Natural killer cell (primary cell): ENCODE measurements at places on chromosomes 6 and 20. TPM values are rescaled to one million over a fixed set of nuclear protein-coding genes. Genes with fewer than 3 reads are reported as not detected.

Gene CFAP61
- total RNA-seq, result 1.0 TPM

Gene TINAG
- total RNA-seq, result not detected

Gene IP6K3
- total RNA-seq, result not detected

Gene SLC22A23
- total RNA-seq, result 0.38 TPM

Gene KHDC1L
- not detected for total RNA-seq

Gene IL17A
- not detected for total RNA-seq

Gene SLC44A4
- total RNA-seq, result not detected

Gene PPP1R3D
- 6.7 TPM for total RNA-seq

Gene ZSCAN23
- total RNA-seq, result 0.55 TPM

Gene COL12A1
- not detected for total RNA-seq

Gene GABBR1
- 12.8 TPM for total RNA-seq

Gene NRSN1
- total RNA-seq, result not detected

Gene FERMT1
- not detected for total RNA-seq

Gene JARID2
- 49.9 TPM for total RNA-seq

Gene NAA20
- 23.8 TPM for total RNA-seq

Gene HRH3
- not detected for total RNA-seq

Gene RSPO3
- total RNA-seq, result not detected

Gene LPA
- total RNA-seq, result not detected
